ENCODE measurements at places on chromosomes 2 and 18. TPM values are rescaled to one million over a fixed set of nuclear protein-coding genes. Genes with fewer than 3 reads are reported as not detected.

DSG2 gene
- polyA plus RNA-seq: 17.7 TPM

CXCR1 gene
- polyA plus RNA-seq: 6.6 TPM

MYO1B gene
- 20.8 TPM for polyA plus RNA-seq

ZC3H8 gene
- polyA plus RNA-seq: 4.4 TPM

SLC23A3 gene
- polyA plus RNA-seq: 2.0 TPM

IL1F10 gene
- not detected for polyA plus RNA-seq

GNAL gene
- polyA plus RNA-seq: 2.7 TPM

TUBA3E gene
- not detected for polyA plus RNA-seq

TSPYL6 gene
- not detected for polyA plus RNA-seq

SERPINB11 gene
- polyA plus RNA-seq: not detected

NEURL3 gene
- polyA plus RNA-seq: 0.12 TPM

ZNF892 gene
- 0.75 TPM for polyA plus RNA-seq

LDAH gene
- 7.0 TPM for polyA plus RNA-seq

EGR4 gene
- polyA plus RNA-seq: 0.05 TPM

RFX8 gene
- polyA plus RNA-seq: 0.06 TPM

CYRIA gene
- polyA plus RNA-seq: 10.3 TPM

ALPG gene
- not detected for polyA plus RNA-seq

SFTPB gene
- 2.4 TPM for polyA plus RNA-seq

MC4R gene
- polyA plus RNA-seq: not detected

ASB1 gene
- 17.7 TPM for polyA plus RNA-seq

PSMA8 gene
- 0.10 TPM for polyA plus RNA-seq

GALNT5 gene
- 0.01 TPM for polyA plus RNA-seq

KCNJ3 gene
- 0.41 TPM for polyA plus RNA-seq

TMEM178A gene
- polyA plus RNA-seq: 0.29 TPM

DNAH6 gene
- 1.1 TPM for polyA plus RNA-seq

INHBB gene
- polyA plus RNA-seq: 10.6 TPM

DSC2 gene
- polyA plus RNA-seq: 1.3 TPM

NYAP2 gene
- 0.01 TPM for polyA plus RNA-seq

LRRTM1 gene
- 0.45 TPM for polyA plus RNA-seq

FZD7 gene
- polyA plus RNA-seq: 3.7 TPM

METAP1D gene
- polyA plus RNA-seq: 6.7 TPM

OXER1 gene
- 1.5 TPM for polyA plus RNA-seq

ABCG8 gene
- polyA plus RNA-seq: not detected

NPAS2 gene
- 15.3 TPM for polyA plus RNA-seq

FBLN7 gene
- polyA plus RNA-seq: 0.66 TPM

SERPINB3 gene
- polyA plus RNA-seq: not detected

MFSD2B gene
- 0.06 TPM for polyA plus RNA-seq

PLB1 gene
- polyA plus RNA-seq: 0.61 TPM

CHRND gene
- polyA plus RNA-seq: not detected

LIMS3 gene
- 0.78 TPM for polyA plus RNA-seq

WNT10A gene
- 0.07 TPM for polyA plus RNA-seq

NEB gene
- 1.0 TPM for polyA plus RNA-seq

ALPP gene
- polyA plus RNA-seq: not detected
